Epithelial cell of umbilical artery (primary cell): ENCODE measurements at places on chromosomes 5 and 9. TPM values are rescaled to one million over a fixed set of nuclear protein-coding genes. Genes with fewer than 3 reads are reported as not detected.

SLC34A3 gene
- total RNA-seq = not detected in 2 replicates

MARVELD2 gene
- 2.9 and 4.0 TPM in 2 replicates for total RNA-seq

GKAP1 gene
- total RNA-seq = 0.65 and 2.1 TPM in 2 replicates

TCF7 gene
- 0.15 and 0.65 TPM in 2 replicates for total RNA-seq

MLANA gene
- total RNA-seq = not detected in 2 replicates

CXCL14 gene
- not detected in 2 replicates for total RNA-seq
